HS-27A (cell line): ENCODE measurements at places on chromosomes 13 and 19.

DNA sequence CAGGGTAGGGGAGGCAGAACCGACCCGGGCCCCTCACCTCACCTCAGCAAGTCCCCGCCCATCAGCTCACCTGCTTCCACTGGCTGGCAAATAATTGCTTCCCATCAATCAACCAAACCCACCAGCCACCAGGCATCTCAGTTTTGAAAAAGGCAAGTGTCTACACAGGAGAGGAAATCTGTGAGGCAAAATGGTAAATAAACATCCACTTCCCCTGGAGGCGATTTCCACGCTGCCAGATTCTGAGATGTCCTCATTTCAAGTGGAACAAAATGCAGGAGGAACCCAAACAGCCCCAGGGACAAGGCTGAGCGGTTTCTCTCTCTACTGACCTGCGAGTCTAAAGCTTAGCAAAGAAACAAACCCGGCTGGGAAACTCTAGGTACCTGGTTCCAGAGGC lies 117.5 kb downstream of the CRYL1 start:
- DNase-seq, result no peak

DNA sequence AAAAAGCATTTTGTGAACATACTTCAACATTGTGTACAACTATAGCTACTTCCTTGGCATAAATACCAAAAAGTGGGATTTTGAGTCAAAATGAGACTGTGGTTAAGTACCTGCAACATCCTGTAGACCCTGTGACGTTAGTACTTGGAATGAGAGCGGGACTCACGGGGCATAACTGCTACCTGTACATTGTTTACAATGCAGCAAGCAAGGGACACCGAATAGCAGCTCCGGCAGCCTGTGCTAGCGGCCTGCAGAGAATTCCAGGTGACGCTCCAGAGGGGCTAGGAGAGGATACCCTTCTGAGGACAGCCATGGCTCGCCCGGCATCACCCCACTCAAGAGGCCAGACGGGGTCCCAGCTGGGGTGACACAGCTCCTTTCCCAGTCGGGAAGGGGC lies 824 bp upstream of the ZNF331 start:
- DNase-seq, result no peak

DNA sequence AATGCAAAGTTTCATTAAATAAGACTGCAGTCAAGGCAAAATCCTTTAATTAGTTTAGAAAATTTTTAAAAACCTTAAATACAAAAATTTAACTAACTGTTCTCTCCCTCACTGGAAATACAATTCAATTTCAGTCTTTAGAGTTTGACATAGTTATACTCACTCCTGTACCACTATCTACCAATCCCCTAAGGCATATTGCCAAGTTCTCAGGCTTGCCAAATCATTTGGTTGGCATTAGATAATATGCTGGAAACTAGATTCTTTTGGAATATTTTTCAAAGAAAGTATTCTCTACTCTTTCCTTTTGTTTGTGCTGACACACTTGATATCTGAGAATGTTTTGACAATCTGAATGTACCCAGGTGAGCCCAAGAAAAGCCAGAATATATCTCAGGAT lies 77.2 kb downstream of the TSC22D1 start:
- no peak for DNase-seq

- no peak for DNase-seq
Measured at GRCh38 chr19:58166708-58167280, 16.1 kb upstream of the ZNF274 start.

DNA sequence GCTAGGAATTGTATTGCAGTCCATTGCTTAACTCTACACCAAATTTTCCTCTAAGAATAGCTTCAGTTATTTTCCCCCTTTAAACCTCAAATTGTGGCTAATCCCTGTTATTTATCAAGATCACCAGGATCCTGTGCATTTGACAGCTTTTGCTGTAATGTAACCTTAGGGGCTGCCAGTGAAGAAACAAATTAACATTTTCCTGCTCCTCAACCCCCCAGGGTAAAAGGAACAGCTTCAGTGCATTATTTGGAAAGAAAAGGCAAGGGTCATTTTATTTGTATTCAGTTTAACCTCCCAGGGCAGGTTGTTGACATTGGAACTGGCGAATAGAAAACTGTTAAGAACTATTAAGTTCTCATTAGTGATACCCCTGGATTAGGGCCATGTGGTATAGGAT lies 57.0 kb downstream of the PCDH20 start:
- no peak for DNase-seq

- no peak for DNase-seq
Measured at GRCh38 chr19:50507376-50507775, 3.6 kb downstream of the JOSD2 start.

GRCh38 chr13:42815681-42816080 lies 34.3 kb downstream of the FAM216B start:
- DNase-seq, result no peak

GRCh38 chr13:80527400-80527799 lies 186.5 kb upstream of the SPRY2 start:
- no peak for DNase-seq

DNA sequence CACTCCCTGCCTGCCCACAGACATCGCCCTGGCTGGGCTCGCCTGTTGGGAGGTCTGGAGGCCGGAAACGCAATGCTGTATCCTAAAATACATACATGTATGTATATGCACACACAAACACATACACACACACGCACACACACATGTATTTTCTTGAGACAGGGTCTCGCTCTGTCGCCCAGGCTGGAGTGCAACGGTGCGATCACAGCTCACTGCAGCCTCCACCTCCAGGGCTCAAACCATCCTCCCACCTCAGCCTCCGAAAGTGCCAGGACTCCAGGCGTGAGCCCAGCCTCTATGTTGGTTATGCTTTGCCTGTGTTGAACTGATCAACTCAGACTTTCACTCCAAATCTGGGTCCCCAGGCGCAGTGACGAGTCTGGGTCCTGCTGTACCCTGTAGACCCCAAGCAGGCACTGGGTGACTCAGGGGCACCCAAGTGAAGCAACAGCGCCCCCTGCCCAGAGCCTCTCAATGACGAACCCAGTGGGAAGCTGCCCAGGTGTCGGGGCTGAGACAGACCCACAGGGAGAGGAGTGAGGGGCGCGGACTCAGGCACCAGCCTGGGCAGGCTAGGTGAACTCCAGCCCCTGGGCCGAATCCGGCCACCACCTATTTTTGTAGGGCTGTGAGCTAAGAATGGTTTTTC lies 27.4 kb upstream of the CACTIN start:
- DNase-seq, result no peak

GRCh38 chr13:111387945-111388600 lies 67.6 kb downstream of the TEX29 start:
- DNase-seq, result no peak
